ENCODE measurements at places on chromosomes 2 and 18.

GRCh38 chr2:105274046-105274445 is 32.5 kb downstream of the GPR45 start:
- no peak for DNase-seq

DNA sequence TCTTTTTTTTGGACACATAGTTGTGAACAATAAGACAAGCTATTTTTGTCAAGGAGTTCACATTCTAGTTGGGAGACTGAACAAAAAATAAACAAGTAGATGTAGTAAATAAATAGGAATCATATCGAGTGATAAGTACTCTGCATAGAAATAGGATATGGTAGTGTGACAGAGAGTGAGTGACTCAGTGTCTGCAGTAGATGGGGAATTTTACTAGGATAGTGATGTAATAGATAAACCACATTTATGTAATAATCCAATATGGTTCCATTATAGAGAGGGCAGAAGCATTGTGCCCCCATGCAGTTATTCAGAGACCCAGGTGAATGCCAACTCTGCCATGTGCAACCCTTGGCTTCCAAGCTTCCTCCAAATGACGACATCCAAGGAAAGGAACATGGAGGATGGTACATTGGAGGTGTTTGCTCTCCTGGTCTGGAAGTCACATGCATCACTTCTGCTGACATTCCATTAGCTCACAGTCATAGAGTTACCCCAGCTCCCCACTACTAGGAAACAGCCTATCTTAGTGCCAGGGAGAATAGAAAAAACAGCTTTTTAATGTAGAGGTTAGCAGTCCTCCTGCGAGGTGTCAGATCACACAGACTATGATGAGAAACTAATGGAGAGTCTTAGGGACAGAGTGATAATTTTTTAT is 595.4 kb downstream of the NYAP2 start:
- DNase-seq, result no peak

GRCh38 chr2:88085602-88086001 is 18.0 kb downstream of the SMYD1 start:
- DNase-seq, result no peak

GRCh38 chr2:100831831-100832230 is 11.9 kb downstream of the NPAS2 start:
- DNase-seq, result no peak
